ENCODE measurements at places on chromosomes 5 and 9.

DNA sequence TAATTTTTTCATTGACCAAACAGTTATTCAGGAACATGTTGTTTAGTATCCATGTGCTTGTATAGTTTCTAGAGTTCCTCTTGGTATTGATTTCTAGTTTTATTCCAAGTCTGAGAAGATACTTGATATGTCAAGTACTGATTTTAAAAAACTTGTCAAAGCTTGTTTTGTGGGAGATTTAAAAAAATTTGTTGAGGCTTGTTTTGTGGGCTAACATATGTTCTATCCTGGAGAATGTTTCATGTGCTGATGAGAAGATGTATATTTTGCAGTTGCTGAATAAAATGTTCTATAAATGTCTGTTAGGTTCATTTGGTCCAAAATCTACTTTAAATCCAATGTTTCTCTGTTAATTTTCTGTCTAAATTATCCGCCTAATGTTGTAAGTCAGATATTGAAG is 1065.1 kb upstream of the WWC1 start:
- no peak for DNase-seq

GRCh38 chr9:75161116-75161857 is 73.0 kb downstream of the OSTF1 start:
- no peak for DNase-seq

GRCh38 chr5:74685979-74686631 is 1.1 kb downstream of the HEXB start:
- DNase-seq = no peak

- no peak for DNase-seq
Measured at GRCh38 chr9:121771851-121772599, 120.6 kb downstream of the DAB2IP start.

GRCh38 chr9:124139001-124139400 is 118.7 kb upstream of the NEK6 start:
- no peak for DNase-seq

- no peak for DNase-seq
Measured at GRCh38 chr5:72836810-72837209, 20.3 kb downstream of the TNPO1 start.

- no peak for DNase-seq
Measured at GRCh38 chr9:135971111-135971766, 10.1 kb upstream of the UBAC1 start.

GRCh38 chr9:76559286-76559685 is 100.3 kb downstream of the GCNT1 start:
- no peak for DNase-seq

- no peak for DNase-seq
Measured at GRCh38 chr5:77637170-77637997, 1.1 kb downstream of the OTP start.

DNA sequence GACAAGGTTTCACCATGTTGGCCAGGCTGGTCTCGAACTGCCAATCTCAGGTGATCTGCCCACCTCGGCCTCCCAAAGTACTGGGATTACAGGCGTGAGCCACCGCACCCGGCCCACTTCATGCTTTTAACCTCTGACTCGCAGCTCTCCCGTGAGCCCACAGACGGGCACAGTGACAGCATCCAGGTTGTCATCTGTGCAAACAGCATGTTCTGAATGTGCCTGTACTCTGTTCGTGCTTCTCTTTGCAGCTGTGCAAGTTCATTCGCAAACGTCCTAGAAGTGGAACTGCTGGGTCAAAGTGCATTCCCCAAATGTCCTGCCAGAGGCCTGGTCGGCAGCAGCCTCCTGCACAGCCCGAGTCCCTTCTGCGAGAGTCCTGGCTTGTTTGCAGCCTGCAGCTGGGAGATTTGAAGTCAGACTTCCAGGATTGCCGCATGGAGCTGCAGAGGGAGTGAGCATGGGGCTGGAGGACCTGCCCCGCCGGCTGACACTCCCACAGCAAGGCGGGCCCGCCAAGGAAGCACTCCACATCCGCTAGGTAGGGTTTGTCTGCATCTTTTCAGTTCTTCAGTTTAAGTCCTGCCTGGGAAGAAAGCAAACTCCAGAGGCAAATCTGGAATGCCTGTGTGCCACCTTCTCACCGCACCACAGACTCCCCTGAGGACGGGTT is 3.4 kb downstream of the BRD3OS start:
- DNase-seq = no peak

GRCh38 chr5:54445691-54446378 is 9.7 kb upstream of the HSPB3 start:
- DNase-seq = no peak

GRCh38 chr5:32543291-32543690 is 42.1 kb upstream of the SUB1 start:
- DNase-seq = no peak

DNA sequence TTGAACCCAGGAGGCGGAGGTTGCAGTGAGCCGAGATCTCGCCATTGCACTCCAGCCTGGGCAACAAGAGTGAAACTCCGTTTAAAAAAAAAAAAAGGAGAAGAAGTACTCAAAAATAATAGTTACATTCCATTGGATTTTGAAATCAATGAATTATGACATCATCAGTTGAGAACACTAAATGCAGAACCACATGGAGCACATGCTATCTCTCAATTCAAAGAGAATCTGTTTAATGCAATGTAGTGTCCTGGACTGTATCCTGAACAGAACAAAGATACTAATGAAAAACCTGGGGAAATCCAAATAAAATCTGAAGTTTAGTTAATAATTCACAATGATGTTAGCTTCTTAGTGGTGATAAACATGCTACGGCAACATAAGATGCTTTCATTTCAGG is 20.3 kb downstream of the CDC14B start:
- DNase-seq = no peak

DNA sequence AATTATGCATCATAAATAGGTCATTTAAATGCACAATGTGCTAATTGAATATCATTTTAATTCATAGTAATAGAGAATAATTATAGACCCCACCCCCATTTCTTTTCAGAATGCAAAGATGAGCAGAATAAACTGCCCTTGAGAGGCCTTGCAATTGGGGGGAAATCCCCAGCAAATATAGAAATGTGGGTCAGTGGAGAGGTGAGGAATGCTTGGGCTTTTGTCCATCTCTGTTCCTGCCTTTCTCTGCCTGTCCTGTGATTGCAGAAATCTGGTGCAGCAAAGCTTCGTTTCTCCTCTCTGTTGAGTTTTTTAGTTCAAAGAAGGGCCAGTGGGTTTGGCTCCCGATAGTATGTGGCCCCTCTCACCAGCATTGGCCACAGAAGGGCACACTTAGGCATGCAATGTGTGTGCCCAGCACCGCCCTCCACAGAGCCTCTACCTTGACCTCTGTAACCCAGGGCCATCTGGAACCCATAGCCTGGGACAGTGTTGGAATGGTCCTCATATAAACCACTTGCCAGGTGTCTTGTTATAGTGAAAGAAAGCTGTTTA is 164.2 kb downstream of the SEMA6A start:
- no peak for DNase-seq

DNA sequence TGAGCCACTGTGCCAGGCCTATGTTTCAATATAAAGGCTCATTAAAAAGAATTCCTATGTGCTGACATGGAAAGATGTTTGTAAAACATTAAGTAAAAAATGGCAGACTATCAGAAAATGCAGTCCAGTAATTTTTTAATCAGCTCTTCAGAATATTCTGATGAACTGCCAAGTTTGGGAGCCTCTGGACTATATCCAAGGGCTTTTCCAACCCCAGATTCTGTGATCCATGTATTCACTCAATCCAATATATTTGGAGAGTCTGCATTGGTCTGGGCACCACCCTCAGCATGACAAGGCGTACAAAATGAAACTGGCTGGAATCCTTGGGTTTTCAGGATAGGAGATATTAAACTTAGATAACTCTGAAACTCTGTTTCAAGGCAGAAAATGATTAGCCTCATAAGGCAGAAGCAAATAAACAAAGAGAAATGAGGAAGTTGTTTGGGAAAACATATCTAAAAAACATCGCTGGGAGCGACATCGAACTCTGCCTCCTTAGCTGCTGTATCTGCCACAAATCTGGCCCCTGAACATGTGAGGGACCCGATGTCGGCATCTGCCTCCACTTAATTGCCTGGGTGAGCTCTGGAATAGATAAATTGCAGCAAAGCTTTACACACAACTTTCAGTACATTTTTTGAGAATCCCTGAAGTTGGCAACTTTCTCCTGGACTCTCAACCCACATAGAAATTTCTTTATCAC is 14.4 kb downstream of the PDE6A start:
- no peak for DNase-seq

- no peak for DNase-seq
Measured at GRCh38 chr5:37839407-37840052, at the start of gene GDNF. TSS of gene GDNF (minus strand) at chr5:37840041. CDS start at chr5:37834796, 5,245 bp downstream.

GRCh38 chr9:76697554-76697953 is 66.7 kb upstream of the PCA3 start:
- DNase-seq = no peak

DNA sequence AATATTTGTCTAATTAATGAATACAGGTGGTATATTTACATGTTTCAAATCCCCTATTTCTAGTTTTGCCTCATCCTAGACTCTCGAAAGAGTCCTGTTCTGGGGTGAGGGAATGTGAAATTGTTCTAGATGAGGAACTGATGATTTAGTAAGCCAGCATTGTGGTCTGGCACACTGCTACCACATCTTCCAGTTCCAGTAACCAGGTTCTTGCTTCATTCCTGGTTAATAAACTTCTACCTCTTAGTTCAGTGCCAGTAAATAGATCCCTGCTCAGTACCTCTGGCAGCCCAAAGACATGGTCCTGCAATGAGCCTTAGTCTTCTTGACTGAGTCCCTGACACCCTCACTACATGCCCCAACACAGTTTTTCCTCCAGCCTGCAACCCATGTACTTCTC is 207.7 kb downstream of the SREK1 start:
- no peak for DNase-seq

DNA sequence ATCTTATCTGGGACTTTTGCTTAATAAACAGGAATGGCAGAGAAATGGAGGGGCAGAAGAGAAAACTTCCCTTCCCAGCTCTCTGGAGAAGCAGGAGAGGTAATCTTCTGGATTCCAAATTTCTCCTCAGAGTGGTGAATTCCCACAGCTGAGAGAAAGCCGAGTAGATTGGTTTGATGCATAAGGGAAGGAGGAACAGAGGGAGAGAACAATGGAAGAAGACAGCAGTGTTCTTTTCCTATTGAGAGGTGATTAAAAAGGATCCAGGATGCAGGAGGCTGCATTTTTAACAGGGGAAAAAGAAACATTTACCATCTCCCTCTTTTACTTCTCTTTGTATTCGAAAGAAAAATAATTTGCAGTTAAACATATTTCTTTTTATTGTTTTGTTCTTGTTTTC is 13.1 kb downstream of the SH3RF2 start:
- DNase-seq = no peak

GRCh38 chr5:107861565-107861964 is 190.8 kb upstream of the EFNA5 start:
- DNase-seq = no peak

DNA sequence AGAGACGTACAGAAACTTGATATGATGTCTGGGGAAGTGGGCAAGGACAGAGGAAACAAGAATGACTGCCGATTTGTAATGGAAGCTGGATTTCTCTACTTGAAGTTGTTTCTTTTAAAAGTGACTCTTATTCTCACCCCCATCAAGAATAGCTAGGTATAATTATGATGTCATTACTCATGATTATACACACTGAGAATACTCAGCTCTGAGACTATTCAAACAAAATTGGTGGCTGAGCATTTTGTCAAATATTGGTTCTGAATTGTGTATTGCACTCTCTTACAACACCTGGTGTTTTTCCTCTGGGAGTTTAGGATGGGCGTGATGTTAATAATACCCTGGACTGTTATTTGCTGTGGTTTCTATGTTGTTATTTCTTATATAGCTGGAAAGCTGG is 46.3 kb downstream of the MAST4 start:
- DNase-seq = no peak

DNA sequence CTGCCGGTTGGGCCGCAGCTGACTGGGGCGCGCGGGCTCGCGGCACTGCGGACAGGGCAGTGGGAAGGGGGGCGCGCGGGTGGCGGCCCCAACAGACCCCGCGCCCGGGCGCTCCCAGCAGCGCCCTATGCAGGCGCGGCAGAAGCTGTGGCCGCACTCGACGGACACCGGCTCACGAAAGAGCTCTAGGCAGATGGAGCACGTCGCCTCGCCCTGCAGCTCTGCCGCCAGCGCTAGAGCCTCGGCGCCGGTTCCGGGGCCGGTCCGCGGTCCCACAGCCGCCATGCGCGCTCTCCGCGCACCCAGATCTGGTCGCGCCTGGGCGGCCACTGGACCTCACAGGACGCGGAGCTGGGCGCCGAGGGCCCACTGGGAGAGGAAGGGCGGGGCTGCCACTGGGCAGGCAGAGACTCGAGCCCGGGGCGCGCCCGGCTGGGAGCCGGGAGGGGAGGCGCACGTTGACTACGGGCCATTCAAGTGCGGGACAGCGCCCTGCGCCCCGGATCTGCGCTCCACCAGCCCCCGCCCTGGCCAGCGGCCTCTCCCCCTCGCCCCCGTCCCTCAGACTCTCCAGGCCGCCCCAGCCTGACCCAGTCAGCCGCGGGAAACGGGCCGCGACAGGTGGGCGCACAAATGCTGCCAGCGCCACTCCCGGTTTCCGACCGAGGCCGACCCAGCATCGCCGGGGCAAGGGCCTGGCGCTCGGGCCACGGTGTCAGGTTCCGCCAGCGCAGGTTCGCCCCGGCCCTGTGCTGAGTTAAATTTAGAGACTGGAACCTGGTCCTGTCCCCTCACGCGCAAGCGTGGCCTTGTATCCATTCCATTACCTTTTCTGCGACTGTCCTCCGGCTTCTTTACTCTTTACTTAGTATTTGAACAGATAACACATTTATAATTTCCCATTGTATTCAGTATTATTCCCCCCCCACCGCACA is at the start of gene TRIM7:
TSS of gene TRIM7 (minus strand) at position 371 of the 935 bp plus-strand sequence. CDS start at position 285, 86 bp downstream.
- DNase-seq = peak; percentile 16

- peak; percentile 83 for DNase-seq
Measured at GRCh38 chr9:137236238-137236935, 4.7 kb upstream of the TUBB4B start.

- no peak for DNase-seq
Measured at GRCh38 chr5:88049737-88050136, 218.9 kb downstream of the TMEM161B start.

DNA sequence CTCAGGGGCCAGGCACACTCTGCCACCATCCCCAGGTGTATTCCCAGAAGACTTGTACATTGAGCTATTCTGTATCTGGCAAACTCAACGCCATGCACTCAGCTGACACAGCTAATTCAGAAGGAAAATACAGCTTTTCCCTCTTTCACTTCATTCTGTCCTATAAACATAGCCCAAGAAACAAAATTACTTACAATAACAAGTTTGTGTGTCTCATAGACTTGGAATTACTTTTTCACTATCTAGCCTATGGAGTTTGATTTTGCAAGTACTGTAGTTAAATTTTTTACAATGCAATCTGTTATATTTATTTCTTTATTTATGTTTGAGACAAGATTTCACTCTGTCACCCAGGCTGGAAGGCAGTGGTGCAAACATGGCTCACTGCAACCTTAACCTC is 125.1 kb upstream of the KLF9 start:
- DNase-seq = no peak

DNA sequence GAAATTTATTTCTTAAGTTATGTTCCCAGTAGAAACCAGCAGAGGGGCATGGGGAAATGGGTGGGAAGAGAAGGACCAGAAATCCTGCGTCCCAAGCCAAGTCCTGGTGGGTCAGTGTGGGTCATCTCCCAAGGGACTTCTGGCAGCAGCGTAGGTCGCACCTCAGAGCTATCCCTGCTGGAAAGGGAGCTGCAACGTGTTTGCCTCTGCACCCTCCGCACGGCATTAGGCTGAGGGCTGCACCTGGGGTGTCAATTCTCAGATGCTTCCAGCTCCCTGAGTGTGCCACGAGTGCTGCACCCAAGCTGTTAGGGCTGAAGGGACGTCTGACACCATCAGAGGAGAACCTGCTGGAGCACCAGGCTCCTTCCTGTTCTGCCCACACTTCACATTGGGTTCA is 182.8 kb downstream of the CACNA1B start:
- DNase-seq = no peak
